NK-92 treated with Interleukin-12 subunit alpha and Interleukin-12 subunit beta, amount 100 ng/mL, for 24 hours (cell line): ENCODE measurements at places on chromosomes 1 and 21.

- DNase-seq = no peak
Observed at GRCh38 chr1:76868916-76869315, 1.6 kb downstream of the ST6GALNAC5 start.

DNA sequence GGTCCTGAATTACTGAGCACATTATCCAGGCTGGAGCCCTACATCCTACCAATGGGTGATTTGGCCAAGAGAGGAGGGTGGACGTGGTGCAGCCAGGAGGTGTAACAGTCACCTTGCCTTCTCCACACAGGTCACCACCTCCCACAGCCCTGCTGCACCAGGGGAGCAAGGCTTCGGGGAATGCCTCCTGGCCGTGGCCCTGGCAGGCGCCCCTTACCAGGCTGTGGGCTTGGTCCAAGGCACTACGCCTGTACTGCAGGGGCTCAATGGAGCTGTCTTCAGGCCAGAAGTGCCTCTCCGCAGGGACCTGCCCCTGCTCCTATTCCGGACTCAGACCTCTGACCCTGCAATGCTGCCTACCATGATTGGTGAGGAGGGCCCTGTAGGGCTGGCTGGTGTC, 26.0 kb downstream of the HMGCS2 start:
- no peak for DNase-seq

DNA sequence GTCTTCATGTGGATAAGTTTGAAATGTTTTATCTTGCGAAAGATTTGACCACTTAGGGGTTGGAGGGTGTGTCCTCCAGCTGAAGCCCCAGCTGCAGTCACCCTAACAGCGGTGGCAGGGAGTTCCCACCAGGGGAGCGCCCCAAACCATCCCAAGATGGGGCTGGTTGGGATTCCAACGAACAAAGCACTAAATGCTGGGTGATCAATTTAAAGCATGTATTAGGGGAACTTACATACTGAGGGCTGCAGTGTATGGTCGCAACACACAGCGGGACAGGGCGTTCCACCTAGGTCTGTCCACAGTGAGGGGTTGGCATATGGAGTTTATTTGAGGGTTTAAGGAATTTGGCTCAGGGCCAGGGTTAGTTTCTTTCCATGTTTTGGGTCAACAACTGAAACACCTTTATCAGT, 26.3 kb downstream of the SLC37A1 start:
- DNase-seq = no peak

GRCh38 chr1:70210820-70211219, 5.4 kb upstream of the LRRC40 start:
- DNase-seq = no peak

DNA sequence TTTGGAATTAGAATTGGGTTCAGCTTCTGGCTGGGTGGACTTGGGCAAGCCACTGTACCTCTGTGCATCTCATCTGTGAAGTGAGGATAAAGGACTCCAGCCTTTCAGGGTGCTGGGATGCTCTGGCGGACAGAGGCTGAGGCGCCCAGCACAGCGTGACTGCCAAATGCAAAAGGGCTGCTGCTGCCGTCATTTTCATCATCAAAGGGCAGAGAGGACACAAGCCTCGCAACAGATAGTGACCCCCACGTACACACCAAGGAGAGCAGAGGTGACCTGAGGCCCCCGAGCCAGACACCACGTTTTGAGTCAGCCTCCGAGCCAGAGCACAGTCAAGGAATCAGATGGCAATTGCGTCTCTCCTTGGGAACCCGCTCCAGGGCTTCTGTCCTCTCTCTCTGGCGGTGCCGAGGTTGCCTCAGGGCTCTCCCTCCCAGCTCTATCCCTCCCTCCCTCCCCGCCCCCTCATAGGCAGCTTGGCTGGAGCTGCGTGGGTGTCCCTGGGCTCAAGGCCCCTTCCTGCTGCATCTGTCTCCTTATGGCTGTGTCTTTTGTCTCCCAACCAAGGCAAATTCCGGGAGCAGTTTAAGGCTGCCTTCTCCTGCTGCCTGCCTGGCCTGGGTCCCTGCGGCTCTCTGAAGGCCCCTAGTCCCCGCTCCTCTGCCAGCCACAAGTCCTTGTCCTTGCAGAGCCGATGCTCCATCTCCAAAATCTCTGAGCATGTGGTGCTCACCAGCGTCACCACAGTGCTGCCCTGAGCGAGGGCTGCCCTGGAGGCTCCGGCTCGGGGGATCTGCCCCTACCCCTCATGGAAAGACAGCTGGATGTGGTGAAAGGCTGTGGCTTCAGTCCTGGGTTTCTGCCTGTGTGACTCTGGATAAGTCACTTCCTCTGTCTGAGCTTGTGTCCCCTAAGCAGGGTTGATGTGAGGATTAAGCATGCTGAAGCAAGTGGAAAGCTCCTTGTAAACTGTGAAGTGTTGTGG, 9.0 kb downstream of the HCRTR1 start:
- DNase-seq = no peak

- DNase-seq = no peak
Observed at GRCh38 chr1:231116738-231117137, 45.1 kb upstream of the TRIM67 start.

GRCh38 chr1:189356206-189356605, 1121.5 kb downstream of the BRINP3 start:
- no peak for DNase-seq

DNA sequence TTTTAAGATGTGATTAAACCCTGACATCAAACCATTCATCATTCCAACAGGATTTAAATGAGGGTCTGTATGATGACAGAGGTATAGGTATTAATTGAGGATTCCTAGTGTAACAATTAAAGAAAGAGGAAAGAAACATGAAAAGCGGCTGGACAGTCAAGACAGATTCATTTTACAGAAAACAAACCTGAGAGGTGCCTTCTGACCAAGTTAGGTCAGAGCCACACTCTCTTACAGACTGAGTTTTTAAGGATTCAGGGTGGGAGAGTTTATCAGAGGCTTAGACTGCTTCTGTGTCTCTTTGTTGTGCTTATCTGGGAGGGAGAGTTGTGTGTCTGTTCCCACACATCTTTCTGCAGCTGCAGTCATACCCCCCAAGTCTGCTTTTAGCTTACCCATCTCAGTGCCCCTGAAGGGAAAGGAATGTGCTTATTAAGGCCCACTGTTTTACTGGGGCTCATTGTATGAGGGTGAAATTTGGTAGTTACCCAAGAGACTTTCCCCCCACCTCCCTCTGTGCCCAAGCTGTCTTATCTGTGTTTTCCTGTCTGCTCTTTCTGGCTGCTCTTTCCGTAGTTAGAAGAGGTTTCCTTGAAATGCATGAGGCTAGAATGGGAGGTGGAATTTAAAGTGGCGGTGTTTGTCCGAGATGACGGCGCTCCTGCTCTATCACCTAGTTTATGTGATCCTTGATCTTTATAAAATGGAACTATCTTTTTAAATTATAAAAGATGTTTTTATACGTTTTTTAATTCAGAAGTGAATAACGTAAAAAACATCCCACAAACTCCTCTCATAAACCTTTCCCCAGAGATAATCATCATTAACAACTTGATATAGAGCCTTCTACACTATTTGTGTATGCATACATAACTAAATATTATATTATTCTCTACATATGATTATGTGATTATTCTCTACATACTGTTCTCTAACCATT, 96.0 kb upstream of the TNFSF4 start:
- no peak for DNase-seq

DNA sequence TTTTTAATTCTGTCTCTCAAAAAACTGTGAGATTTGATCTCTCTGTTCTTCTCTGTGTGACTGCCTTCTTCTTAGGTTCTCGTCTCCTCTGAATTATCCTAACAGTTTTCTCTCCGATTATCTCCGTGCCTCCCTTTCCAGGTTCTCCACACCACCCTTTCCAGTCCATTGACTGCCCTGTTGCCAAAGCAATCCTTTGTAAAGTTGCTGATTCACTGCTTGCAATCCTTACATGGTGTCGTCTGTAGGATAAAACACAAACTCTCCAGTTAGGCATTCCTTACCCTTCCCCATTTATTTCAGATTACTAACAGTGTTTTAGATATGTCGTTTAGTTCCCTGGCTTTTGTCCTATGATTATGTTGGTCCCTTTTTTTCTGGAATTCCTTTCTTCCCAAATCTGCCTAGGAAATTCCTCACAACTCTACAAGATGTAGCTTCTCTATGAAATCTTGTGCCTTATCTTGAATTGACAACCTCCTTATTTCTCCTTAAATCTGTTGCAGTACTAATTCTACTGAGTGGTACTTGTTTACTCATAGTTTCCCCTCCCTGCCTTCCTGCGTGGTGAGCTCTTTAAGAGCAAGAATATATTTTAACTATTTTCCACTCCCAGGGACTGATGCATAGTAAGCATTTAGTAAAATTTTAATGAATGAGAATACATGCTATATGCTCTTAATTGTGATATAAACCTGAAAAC, 22.3 kb downstream of the RCOR3 start:
- DNase-seq = no peak

GRCh38 chr1:152997901-152998300, 3.6 kb upstream of the SPRR3 start:
- no peak for DNase-seq

DNA sequence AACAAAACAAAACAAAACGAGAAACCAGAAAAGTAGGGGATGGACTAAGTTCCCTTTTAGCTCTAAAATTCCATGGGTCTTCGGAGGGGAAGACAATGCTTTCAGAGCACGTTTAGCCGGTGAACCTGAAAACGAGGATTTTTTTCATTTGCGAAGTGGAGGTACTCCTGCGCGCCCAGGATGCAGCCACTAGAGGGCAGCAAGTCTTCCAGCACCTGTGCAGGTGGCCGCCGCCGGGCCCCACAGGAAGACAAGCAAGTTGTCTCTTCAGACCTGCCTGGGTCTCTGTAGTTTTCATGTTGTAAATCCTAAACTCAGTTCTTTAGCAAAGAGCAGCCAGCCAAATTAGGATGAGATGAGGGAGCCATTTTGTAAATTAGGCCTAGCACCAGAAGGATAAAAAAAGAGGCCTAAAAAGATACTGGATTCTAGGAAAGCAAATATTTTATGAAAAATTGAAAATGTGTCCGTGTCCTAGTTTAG, 17.7 kb upstream of the SNX27 start:
- peak; percentile 71 for DNase-seq

DNA sequence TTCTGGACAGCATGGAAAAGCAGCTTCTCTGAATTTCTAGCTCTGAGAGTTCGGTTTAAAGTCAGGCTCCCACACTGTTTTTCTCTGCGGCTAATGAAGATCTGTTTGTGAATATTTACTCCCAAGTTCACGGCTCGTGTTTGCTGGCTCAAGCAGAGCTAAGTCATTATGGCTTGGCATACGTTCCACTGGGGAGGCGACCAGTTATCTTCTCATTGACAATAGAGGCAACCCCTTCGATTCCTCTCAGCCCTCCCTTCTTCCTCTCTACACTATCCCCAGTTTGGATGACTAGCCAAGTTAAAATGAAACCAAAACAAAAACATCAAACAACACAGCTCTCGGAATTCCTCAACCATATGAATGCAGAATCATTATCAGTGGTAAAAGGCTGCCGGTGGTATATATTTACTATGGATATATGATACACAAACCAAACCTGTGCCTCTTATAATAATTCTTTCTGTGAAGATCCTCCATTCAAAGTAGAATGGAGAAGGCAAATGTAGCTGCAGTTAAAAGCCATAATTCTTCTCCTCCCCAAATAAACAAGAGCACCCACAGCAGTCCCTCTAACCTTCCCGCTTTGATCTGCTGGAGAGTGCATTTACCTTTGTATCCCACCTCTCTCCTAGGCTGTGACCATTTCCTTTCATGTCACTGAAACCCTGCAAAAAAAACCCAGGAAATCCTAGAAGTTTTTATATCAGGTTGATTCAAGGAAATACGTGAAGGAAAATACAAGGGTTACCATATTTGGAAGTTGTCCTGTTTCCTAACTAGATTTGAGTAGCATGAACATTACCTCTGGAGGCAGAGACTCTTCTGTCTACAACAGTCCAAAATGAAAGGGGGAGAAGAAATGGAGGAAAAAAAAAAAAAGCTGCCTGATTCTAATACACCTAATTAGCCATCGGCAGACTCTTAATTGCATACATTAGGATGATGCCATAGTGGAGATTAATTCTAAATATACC, 108.3 kb upstream of the USH2A start:
- DNase-seq = no peak

- no peak for DNase-seq
Observed at GRCh38 chr1:33429856-33430691, 821 bp downstream of the PHC2 start.

DNA sequence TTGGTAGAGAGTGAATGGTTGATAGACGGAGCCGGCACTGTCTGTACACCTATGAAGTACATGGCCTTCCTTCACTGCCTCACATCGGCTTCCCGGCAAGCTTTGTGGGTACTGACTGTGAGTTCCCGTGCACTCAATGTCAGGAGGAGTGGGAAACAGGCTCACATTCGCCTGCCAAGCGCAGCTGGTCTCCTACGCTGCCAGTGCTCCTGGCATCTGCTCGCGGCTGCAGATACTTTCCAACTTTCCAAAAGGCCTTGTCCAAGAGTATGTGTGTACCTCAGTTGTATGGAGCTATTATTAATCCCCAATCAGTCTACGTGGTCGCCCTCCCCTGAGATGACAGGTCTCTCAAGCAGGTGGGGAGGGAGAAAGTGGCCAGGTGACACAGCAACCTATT, 180.8 kb downstream of the ZSCAN20 start:
- DNase-seq = no peak

DNA sequence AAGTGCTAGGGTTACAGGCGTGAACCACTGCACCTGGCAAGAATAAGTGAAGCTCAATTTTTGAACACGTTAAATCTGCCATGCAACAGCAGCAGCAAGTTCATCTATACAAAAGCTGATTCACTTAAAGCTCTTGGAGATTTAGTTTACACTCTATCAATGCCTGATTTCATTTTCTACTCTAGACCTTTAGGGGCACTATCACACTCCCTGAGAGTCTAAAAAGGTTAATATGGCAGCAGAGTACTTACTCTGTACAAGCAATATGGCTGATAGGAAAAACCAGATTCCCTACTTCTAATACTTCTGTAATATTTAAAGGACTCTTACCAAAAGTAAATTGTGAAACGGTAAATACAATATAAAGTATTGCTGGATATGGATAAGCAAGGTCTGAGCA, 4.8 kb downstream of the RBM34 start:
- no peak for DNase-seq

GRCh38 chr1:230371923-230372703, 54.0 kb downstream of the PGBD5 start:
- DNase-seq = no peak

- no peak for DNase-seq
Observed at GRCh38 chr1:152003846-152004442, 10.3 kb upstream of the S100A10 start.

GRCh38 chr1:26408604-26409003, 2.0 kb upstream of the LIN28A start:
- DNase-seq = no peak

- no peak for DNase-seq
Observed at GRCh38 chr1:160219062-160219929, 14.1 kb downstream of the PEA15 start.

- DNase-seq = no peak
Observed at GRCh38 chr1:108671143-108671542, 10.2 kb upstream of the HENMT1 start.

GRCh38 chr1:25543425-25544242, at the start of gene LDLRAP1:
Gene LDLRAP1, plus strand, starts transcription at chr1:25543606. Its CDS starts 93 bp downstream, at chr1:25543699.
- DNase-seq = no peak
